CD8-positive, alpha-beta memory T cell (primary cell): ENCODE measurements at places on chromosomes 12 and 14. TPM values are rescaled to one million over a fixed set of nuclear protein-coding genes. Genes with fewer than 3 reads are reported as not detected.

GRCh38 chr12:7042842-7043241, 17.7 kb upstream of the C1S start:
- no peak for DNase-seq
- H3K4me3 ChIP-seq, result no peak overlapping the region
- no peak overlapping the region for H3K27ac ChIP-seq
- H3K36me3 ChIP-seq, result no peaks in the 10 kb centered on the region
- no peaks in the 10 kb centered on the region for H3K27me3 ChIP-seq

DNA sequence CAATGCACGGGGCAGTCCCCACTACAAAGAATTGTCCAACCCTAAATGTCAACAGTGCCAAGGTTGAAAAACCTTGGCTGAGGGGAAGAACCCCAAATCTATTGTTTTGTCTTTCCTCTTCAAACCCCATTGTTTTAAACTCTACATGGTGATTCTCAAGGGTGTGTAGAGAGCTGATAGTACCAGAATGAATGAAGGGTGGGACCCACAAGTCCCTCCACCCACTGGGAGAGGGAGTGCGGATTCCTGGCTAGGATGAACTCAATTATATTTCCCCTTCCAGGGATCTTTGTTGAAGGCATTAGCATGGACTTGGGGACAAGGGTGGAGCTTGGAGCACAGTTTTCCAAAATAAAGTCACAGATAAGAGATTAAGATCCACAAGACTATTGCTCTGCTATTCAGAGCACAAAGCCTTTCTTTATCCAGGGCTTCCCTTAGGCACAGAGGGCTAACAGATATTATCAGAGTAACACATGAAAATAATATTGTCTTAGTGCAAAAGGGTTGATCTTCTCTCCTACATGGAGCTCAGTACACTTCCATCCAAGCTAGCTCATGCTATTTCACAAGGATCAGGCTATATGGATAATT, 755.1 kb upstream of the TBX3 start:
- no peak for DNase-seq
- H3K27ac ChIP-seq, result no peak overlapping the region
- no peaks in the 10 kb centered on the region for H3K4me1 ChIP-seq
- no peak overlapping the region for H3K4me3 ChIP-seq
- H3K27me3 ChIP-seq, result no peaks in the 10 kb centered on the region

DNA sequence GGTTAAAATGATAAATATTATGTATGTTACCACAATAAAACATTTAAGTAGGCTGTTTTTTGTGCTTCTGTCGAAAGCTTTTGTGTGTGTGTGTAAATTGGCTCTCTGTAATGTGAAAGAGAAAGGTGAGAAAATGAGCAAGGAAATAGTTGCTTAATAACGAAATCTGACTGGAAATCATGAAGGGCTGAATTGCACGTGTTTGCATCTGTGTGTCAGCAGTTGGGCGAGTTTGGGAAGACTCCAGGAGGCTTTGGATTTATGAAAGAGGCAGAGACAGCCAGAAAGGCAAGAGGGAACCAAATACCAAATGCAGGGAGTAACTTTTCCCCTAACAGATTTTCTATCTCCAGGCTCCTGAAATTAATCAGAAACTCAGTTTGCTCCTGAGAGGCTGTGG, 47.2 kb upstream of the PLEKHG3 start:
- no peaks in the 10 kb centered on the region for H3K27me3 ChIP-seq
- H3K4me1 ChIP-seq, result no peaks in the 10 kb centered on the region
- H3K4me3 ChIP-seq, result no peak overlapping the region
- H3K27ac ChIP-seq, result no peak overlapping the region
- DNase-seq, result no peak

DNA sequence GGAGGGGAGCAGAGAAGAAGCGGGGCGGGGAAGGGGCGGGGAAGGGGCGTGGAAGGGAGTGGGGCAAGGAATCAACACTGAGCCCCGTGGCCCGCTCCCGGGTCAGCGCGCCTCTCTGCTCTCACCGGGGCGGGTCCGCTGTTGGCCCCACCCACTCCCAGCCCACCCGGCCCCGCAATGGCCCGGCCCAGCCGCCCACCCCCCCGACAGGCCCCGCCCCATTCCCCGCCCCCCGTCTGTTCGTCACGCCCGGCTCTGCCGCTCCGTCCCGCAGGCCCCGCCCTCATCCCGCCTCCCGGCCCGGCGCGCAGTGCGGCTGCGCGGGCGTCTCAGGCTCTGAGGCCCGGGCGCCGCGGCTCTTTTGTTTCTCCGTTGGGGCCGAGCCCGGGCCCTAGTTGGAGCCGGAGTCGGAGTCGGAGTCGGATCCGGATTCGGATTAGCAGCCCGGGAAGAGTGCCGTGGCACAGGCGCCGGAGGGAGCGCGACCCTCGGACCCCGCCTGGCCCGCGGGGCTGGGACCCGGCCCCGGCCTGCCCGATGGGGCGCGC, at the start of gene ULK1:
Gene ULK1, plus strand, starts transcription at position 310 of the 548 bp plus-strand sequence. CDS start 380 bp downstream, outside the sequence.
- peaks cover 16% of the 10 kb centered on the region for H3K4me1 ChIP-seq
- no peaks in the 10 kb centered on the region for H3K27me3 ChIP-seq
- peak within 1 kb of the TSS; percentile 70 for H3K4me3 ChIP-seq
- no peaks in the 10 kb centered on the region for H3K36me3 ChIP-seq
- peak within 1 kb of the TSS; percentile 59 for H3K27ac ChIP-seq
- DNase-seq, result peak; percentile 90

GRCh38 chr12:130880411-130880885, 8.6 kb downstream of the RAN start:
- H3K27ac ChIP-seq, result no peak overlapping the region
- H3K4me1 ChIP-seq, result peaks cover 8% of the 10 kb centered on the region
- no peaks in the 10 kb centered on the region for H3K27me3 ChIP-seq
- H3K36me3 ChIP-seq, result peaks cover 7% of the 10 kb centered on the region
- H3K4me3 ChIP-seq, result peak overlapping the region; percentile 31
- DNase-seq, result no peak

DNA sequence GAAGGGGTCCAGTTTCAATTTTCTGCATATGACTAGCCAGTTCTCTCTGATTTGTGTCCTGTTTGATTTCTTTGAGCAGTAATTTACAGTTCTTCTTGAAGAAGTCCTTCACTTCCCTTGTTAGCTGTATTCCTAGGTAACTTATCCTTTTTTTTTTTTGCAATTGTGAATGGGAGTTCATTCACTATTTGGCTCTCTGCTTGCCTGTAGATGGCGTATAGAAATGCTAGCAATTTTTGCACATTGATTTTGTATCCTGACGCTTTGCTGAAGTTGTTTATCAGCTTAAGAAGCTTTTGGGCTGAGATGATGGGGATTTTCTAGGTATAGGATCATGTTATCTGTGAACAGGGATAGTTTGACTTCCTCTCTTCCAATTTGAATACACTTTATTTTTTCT, 77.6 kb upstream of the NID2 start:
- DNase-seq, result no peak
- H3K36me3 ChIP-seq, result no peaks in the 10 kb centered on the region
- no peak overlapping the region for H3K27ac ChIP-seq
- H3K27me3 ChIP-seq, result no peaks in the 10 kb centered on the region

- DNase-seq, result no peak
- no peak overlapping the region for H3K4me3 ChIP-seq
- no peak overlapping the region for H3K27ac ChIP-seq
- H3K27me3 ChIP-seq, result no peaks in the 10 kb centered on the region
- peaks cover 2% of the 10 kb centered on the region for H3K4me1 ChIP-seq
Measured at GRCh38 chr12:123083661-123084571, 67.0 kb downstream of the PITPNM2 start.

DNA sequence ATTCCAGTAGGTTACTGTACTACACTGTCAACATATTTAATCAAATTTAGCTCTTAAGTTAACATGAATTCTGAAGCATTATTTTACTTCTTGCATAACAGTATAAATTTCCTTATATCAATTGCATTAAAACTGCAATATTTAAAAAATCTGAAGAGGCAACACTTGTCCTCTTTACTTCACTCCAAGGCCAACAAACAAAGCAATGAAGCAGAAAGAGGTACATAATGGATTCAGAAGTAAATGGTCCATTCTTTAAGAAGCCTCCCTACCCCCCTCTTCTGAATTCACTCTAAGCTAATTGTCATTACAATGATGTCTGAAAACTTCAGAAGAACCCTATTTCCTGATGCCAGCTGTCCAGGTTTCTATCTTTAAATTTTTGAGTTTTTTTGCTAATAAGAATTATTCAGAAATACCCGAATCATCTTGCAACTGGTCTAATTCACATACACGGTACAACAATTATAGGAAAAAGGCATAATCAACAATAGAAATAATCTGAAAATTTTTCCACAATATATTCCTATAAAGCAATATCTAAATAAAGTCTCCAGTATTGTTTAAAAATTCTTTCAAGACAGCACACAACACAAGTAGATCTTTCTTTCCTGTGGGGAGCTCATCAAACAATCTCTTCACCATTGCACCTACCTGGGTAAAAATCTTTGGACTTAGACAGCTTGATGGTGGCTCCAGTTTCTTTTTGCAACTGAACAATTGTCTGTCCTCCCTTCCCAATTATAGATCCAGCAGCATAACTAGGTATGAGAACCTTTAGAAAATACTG, 2.9 kb downstream of the NOVA1 start:
- no peaks in the 10 kb centered on the region for H3K36me3 ChIP-seq
- H3K27me3 ChIP-seq, result no peaks in the 10 kb centered on the region
- H3K4me3 ChIP-seq, result no peak overlapping the region

DNA sequence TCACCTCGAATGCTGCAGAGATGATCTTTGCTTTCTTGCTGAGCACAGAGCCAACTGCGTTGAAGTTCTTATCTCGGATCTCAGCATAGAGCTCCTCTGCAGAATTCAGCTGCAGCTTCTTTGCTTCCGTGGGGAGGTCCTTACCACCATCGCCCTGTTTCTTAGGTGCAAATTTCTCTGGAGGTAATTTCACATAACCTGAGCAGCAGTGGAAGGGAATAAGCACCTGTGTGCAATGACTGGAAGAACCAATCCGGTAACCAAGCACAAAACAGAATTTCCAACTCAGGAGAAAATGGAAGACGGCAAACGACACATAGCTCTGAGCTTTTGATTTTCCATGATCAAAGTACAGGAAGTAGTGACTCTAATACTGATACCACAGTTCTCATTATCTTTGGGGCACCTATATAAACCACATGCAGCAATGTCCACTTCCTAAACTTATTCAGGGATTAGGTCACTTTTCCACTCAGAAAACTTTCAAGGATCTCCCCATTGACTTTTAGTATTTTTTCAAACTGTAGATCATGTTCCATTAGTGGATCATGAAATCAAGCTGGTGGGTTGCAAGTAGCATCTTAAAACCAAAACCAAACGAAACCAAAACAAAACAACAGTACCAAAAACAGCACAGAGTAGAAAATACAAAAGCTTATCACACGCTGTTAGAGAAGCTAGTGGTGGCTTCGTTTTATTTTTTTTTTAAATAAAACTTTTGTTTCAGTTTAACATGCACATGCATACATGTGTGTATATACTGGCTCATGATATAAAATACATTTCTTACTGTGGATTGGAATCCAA, 18.9 kb upstream of the DIABLO start:
- DNase-seq, result no peak
- H3K36me3 ChIP-seq, result peaks cover 14% of the 10 kb centered on the region
- H3K27me3 ChIP-seq, result no peaks in the 10 kb centered on the region
- peaks cover 35% of the 10 kb centered on the region for H3K4me1 ChIP-seq
- H3K27ac ChIP-seq, result peak overlapping the region; percentile 45

GRCh38 chr12:130873825-130874224, 2.0 kb downstream of the RAN start:
- no peak for DNase-seq
- H3K27me3 ChIP-seq, result no peaks in the 10 kb centered on the region
- no peak overlapping the region for H3K27ac ChIP-seq
- H3K4me3 ChIP-seq, result no peak overlapping the region
- H3K4me1 ChIP-seq, result peaks cover 35% of the 10 kb centered on the region

DNA sequence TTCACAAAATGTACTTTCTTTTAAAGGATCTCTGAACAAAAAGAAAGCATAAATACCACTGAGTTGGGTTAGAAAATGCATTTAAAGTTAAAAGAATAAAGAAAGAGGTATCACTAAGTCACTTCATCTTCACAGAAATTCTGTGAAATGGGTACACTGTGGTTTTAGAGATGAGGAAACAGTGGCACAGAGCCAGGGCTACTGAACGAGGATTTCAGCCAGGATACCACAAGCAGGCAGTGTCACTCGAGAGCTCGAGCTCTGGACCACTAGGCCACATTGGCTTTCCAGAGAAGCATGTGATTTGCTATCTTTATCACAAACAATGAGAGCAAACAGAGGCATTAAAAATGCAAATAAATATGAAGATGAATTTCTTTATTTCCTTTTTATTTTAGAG, 51.0 kb downstream of the WDHD1 start:
- H3K27ac ChIP-seq, result no peak overlapping the region
- H3K36me3 ChIP-seq, result no peaks in the 10 kb centered on the region
- DNase-seq, result no peak
- H3K4me3 ChIP-seq, result no peak overlapping the region

- no peaks in the 10 kb centered on the region for H3K36me3 ChIP-seq
- H3K4me1 ChIP-seq, result no peaks in the 10 kb centered on the region
- H3K4me3 ChIP-seq, result no peak overlapping the region
- DNase-seq, result no peak
Measured at GRCh38 chr14:51205486-51205885, 34.6 kb upstream of the TMX1 start.

DNA sequence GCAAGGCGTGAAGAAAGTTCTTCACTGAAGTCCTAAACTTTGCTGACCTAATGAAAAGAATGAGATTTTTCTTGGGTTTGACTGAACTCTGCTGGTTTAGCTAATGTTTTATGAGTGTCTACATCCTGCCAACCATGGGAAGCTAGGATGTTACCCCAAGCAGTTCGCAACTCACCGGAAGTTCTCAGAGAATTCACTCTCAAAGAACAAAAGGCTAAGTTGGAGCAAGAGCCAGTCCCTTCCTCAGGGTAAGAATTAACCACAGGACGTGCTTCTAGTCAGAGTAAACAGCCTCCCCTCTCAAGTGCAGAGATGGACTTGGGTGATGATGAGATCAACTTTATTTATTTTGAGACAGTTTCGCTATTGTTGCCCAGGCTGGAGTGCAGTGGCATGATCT, 37.3 kb downstream of the TCHP start:
- DNase-seq, result no peak
- H3K4me1 ChIP-seq, result no peaks in the 10 kb centered on the region
- peaks cover 42% of the 10 kb centered on the region for H3K36me3 ChIP-seq

DNA sequence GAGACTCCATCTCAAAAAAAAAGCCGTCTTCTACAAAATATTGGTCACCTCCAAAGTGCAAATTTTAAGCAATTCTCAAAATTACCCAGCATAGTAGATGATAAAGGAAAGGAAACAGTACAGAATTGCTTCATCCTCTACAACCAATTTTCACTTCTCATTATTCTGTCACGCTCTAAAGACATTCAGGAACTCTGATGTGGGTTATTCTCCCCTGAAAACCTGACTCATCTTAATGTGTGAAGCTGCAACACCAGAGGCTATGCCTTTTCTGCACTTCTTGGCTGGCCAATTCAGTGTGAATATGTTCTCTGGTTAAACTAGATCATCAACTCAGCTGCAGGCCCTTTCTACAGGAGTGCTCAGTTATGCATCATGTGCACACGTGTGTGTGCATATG, 11.0 kb downstream of the PTGER2 start:
- no peak overlapping the region for H3K4me3 ChIP-seq
- H3K4me1 ChIP-seq, result peaks cover 50% of the 10 kb centered on the region
- no peak overlapping the region for H3K27ac ChIP-seq
- no peak for DNase-seq

- DNase-seq, result no peak
- H3K27ac ChIP-seq, result no peak overlapping the region
- H3K4me3 ChIP-seq, result no peak overlapping the region
- no peaks in the 10 kb centered on the region for H3K27me3 ChIP-seq
Measured at GRCh38 chr14:74290415-74290814, 12.3 kb downstream of the ABCD4 start.

The LIN7A gene
- not detected for total RNA-seq

The ALX1 gene
- total RNA-seq, result not detected

The A2ML1 gene
- total RNA-seq, result not detected

The CAPZA3 gene
- not detected for total RNA-seq

The NGB gene
- total RNA-seq, result not detected

The INSM2 gene
- not detected for total RNA-seq

The KRT5 gene
- not detected for total RNA-seq

The RGS6 gene
- total RNA-seq, result 0.60 TPM

The RASAL1 gene
- 0.51 TPM for total RNA-seq

The ETFBKMT gene
- 1.4 TPM for total RNA-seq

The AQP6 gene
- not detected for total RNA-seq
